ENCODE measurements at places on chromosomes 1 and 21.
A peak's percentile ranks its signal among the peaks of the same experiment; 100 is the strongest.

GRCh38 chr21:28224191-28224726 lies 768.4 kb downstream of the LTN1 start:
- DNase-seq: no peak

DNA sequence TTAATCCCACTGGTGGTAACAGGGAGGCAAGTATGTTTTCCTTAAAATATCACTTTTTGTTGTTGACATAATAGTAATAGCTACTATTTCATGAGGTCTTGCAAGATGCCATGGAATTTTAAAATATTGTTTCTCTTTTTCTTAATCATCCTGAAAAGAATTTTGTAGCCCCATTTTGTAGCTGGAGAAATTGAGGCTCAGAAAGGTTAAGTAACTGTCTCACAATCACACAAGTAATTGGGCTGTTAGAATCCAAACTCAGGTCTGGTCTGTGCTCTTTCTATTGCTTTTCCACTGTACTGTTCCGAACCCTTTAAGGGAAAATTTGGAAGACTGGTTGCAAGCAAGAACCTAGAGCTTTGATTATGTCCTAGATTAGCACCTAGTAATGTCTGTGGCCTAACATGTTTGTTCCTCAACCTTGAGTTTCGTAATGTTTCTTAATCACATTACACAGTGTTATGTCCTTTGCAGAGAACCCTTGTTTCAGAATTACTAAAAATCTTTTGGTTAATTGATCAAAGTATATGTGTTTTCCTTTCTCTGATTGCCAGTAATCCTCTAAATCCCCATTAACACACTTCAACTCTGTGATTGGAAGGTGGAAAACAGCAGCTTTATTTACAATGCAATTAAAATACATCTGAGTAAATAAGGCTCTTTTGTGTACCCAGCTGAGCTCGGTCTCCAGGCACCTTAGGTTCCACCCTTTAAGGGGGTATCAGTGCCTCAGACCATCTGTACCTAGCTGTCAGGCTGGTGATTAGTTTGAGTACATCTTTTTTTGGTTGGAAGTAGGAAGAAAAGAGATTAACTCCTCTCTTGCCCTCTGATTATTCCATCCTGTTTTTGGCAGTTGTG lies 10.4 kb downstream of the LRRC42 start:
- peak; percentile 20 for DNase-seq

DNA sequence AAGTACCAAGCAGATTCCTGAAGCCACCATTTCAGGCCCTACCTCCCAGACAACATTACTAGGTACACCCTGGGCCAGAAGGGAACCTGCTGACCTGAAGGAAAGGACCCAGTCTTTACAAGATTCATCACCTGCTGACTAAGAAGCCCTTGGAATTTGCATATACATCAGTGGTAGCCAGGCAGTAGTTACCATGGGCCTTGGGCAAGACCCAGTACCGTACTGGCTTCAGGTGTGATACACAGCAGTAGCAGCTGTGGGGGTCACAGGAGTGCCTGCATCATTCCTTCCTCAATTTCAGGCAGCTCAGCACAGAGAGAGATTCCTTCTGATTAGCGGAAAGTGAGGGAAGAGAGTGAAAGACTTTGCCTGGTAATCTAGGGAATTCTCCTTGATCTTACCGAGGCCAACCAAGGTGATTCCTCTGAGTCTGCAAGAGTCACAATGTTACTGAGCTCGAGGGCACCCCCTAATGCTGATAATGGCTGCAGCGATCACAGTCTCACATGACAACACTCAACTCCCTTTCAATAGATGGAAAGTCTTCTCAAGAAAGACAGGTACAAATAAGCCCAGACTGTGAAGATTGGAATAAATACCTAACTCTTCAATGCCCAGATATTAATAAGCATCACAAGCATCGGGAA lies 22.0 kb upstream of the UHMK1 start:
- DNase-seq: no peak

DNA sequence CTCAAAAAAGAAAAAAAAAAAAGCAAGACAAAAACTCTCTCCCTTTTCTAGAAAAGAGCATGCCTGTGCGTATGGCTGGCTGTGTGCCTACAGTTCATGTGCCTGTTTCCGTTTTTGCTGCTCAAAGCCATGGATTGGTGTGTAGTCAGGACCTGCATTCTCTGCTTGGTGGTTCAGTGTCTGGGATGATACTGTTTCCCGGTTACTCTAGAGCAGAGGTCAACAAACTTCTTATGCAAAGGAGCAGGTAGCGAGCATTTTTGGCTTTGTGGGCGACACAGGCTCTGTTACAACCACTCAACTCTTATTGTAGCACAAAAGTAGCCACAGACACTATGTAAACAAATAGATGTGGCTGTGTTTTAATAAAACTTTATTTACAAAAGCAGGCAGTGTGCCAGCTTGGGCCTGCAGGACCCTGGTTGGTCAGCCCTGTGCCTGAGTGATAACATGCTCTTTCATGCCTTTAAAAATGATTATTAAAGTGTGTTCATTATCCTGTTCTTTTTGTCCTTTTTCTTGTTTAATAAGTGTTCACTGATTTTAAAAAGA lies 524.2 kb downstream of the KIF26B start:
- no peak for DNase-seq

- no peak for DNase-seq
These were observed 23.4 kb downstream of the KCNQ4 start for GRCh38 chr1:40806731-40807695.

GRCh38 chr1:237054313-237054712 lies 12.3 kb downstream of the RYR2 start:
- DNase-seq: no peak

- DNase-seq: peak; percentile 31
These were observed 17.3 kb upstream of the TIPRL start for GRCh38 chr1:168161459-168161858.

DNA sequence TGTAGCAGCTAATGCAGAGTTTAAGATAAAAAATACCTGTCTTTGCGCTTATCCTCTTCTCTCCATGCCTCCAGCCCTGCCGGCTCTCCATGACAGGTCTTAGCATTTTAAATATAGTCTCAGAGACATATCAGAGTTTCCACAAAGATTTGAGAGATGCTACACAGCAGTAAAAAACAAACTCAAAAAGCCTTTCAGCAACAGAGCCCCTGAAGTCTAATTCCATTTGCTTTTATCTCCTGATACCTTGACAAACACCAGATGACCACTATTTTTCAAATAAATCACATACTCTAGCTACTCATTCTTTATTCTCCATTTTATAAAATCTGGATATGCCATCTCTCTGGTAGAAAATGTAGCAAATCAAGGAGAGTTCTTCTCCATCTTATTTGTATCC lies 79.5 kb upstream of the LRRC53 start:
- DNase-seq: no peak

DNA sequence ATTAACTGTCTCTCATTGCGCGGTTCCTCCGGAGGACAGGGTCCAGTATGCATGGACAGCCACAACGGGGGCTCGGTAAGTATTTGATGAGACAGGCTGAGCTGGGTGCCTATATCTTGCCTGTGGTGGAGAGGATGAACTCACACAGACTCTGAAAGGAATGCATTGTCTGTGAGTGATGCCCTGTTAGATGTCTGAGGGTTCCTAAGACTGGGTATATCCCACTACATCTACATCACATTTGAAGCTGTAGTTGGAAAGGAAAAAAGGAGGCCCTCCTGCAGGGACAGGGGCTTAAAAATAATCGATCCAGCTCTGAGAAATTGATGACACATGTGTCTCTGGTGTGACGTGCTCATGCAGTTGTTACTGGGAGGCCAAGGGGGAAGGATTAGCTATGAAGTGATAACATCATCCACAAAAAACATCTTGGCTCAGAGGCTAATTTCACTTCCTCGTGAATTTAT lies 1.9 kb downstream of the ADARB1 start:
- peak; percentile 13 for DNase-seq

DNA sequence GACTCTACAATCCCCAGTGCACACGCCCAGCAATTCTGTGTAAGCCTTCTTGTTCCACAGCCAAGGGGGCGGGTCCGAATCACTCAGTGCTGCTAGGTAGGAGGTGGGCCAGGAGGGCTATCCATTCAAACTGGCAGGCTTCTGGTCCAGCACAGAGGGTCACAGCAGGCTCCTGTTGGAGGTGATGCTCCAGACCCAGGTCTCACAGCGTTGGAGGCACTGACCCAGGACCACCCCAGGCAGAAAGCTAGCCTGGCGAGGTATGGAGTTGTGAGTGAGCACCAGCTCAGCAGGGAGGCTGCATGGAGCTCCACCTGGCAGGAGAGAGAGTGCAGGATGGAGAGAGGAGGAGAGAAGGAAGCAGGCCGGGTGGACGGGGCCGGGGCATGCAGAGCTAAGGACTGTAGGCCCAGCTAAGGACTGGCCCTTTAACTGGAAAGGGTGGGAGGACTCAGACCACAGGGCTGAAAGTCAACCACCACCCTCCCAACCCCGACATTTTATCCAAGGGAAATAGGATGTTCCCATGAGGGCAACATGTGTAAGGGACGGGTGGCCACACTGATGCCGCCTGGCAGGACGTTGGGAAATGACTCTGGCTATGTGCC lies 38.7 kb downstream of the GPR161 start:
- DNase-seq: no peak

DNA sequence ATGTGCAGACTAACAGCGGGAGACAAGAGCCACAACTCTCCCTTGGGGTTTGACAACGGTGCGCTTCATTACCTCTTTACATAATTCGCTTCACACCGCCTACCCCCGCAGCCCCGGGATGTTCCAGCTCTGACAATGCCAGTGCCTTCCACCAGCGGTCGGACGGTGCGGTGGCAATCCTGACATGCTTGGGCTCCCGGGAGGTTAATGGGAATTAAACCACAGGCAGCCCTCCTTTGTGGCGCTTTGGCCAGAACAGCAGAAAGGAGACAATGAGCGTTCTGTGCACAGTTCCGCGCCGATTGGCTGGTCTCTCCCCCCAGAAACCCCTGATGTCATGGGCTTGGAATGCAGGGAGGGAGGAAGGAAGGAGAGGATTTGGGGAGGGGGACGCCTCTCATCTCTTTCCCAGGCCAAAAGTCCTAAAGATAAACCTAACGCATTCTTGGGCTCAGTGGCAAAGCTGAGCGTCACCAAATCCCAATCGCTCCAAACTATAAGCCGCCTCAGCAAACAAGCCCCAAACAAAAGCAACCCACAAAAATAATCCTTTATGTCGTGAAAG lies 1.3 kb downstream of the CNN3 start:
- peak; percentile 91 for DNase-seq

DNA sequence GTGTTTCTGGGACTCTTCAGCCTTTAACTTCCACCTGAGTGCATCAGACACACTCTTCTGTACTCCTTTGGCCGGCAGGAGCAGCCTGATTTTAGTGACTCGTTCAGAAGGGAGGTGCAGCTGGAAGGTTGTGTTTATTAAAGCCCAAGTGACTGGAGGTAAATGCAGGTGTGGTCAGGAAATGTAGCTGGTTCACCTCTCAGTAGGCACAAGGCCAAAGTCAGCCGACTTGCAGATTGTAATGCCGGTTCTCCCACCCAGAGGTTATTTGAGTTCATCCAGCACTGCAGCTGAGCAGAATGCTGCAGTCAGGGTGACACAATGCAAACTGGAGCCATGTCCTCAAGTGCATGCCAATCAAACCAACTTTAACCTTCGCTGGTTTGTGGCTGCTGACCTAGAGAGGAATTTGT lies 91.5 kb downstream of the SPATA46 start:
- DNase-seq: no peak

DNA sequence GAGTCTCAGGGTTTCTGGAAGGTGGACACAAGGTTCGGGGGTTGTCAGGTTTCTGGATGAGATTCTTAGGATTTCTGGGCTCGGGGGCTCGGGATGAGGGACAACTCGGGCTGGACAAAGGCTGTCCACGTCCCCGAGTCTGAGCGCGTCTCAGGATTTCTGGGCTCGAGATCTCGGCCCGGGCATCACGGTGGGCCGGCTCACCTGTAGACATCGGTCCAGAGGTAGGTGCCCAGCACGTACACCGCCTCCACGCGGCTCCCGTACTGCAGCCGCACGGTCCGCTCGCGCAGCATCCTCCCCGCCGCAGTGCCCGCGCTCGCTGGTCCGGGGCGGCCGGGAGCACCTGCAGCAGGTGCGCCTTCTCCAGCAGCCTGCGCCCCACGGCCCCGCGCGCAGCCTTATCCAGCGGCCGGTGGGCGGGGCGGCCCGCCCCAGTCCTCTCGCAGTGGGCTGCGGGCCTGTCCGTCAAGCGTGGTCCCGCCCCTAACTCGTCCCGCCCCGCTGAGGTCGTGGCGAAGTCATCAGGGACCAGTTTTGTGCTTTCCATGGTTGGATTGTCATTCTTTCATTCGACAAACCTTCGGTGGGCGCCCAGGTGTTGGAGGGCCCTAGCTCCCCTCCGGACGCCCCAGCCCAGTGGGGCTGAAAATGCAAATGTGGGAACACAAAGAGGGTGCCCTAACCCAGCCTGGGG lies at the start of gene PADI2:
TSS of gene PADI2 (minus strand) at position 376 of the 697 bp plus-strand sequence. CDS start at position 296, 80 bp downstream.
- peak; percentile 39 for DNase-seq

GRCh38 chr1:79128722-79129121 lies 122.2 kb upstream of the ADGRL4 start:
- peak; percentile 69 for DNase-seq

GRCh38 chr1:75293270-75293669 lies 159.1 kb downstream of the LHX8 start:
- no peak for DNase-seq

DNA sequence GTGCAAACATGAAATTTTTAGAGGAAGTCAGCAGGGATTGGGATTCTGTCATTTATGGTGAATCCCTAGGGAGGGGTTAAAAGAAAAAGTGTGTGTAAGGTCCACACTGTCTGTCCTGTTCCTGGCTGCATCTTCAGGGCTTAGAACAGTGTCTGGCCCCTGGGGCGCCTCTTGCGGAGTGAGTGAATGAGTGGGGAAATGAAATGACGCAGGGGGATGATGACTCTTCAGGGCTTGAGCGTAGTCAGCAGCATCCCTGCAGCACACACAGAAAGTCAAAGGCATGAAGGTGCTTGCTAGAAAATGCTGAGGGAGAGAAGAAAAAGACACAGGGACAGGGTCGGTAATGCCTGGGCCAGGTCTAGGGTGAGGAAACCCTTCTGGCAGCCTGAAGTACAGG lies 57.8 kb downstream of the PGBD5 start:
- DNase-seq: no peak

- peak; percentile 88 for DNase-seq
These were observed 39.5 kb downstream of the XCL2 start for GRCh38 chr1:168504064-168504837.

DNA sequence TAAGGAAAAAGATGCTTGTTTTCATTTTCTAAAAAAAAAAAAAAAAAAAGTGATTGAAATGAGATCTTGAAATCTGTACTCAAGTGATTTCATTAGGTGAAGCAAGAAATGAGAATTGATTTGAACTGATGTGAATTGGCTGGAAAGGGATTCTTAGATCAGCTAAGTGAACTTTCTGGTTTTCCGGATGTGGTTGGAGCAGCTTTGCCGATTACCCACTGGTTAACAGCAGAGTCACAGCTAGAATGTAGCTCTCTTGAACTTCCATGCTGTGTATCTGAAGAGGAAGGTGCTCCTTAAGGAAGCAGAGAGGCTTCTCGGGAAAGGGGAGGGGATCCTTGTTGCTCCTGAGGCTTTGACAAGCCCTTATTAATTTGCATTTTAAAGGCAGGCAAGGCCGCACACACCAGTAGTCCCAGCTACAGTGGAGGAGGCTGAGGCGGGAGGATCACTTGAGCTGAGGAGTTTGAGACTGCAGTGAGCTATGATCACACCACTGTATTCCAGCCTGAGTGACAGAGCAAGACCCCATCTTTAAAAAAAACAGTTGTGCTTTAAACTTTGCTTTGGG lies 28.7 kb upstream of the PWP2 start:
- no peak for DNase-seq

- DNase-seq: no peak
These were observed 20.9 kb downstream of the ZBTB40 start for GRCh38 chr1:22472596-22472995.

GRCh38 chr1:8335246-8335645 lies 17.3 kb downstream of the SLC45A1 start:
- DNase-seq: no peak

- no peak for DNase-seq
These were observed 58.2 kb downstream of the HSD3B1 start for GRCh38 chr1:119565131-119565772.

All from fibroblast of pulmonary artery (primary cell).